ENCODE measurements at places on chromosomes 2 and 18.

DNA sequence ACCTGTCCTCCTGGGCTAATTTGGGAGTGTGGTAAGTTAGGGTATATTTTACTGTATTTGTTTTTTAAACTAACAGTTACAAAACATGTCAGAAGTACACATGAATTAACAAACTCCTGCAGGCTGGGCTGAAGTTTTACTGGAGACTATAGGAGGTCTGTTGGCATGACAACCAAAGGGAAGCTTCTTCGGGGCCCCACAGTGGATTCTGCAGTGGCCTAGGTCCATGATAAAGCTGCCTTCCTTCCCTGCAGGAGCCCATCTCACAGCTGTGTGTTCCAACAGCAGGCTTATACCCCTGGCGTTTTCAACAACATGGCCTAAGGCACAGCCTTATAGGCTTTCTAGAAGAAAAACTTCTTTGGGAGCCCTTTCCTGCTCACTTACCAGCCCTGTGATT is 128.0 kb upstream of the SETBP1 start:
- no peak for DNase-seq

DNA sequence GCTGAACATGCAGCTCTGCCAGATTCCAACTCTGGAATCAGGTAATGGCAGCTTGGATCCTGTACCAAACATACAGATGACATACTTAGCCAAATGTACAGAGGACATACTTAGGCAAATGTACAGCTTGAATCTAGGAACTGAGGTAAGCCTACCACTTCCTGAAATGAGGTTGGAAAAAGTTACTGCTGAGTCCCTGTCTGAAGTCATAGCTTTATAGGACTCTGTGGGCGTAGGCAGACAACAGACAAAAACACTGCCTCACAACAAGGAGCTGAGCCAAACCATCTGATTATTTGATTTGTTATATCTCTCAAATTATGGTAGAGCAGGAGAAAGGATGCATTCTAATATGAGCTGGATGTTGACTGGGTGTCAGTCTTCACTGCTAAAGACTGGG is 290.2 kb upstream of the TCF4 start:
- DNase-seq, result no peak

- no peak for DNase-seq
These were observed 7.6 kb downstream of the PGAP1 start for GRCh38 chr2:196918927-196919326.

- DNase-seq, result peak; percentile 24
These were observed 182.7 kb upstream of the GLI2 start for GRCh38 chr2:120552800-120553481.

DNA sequence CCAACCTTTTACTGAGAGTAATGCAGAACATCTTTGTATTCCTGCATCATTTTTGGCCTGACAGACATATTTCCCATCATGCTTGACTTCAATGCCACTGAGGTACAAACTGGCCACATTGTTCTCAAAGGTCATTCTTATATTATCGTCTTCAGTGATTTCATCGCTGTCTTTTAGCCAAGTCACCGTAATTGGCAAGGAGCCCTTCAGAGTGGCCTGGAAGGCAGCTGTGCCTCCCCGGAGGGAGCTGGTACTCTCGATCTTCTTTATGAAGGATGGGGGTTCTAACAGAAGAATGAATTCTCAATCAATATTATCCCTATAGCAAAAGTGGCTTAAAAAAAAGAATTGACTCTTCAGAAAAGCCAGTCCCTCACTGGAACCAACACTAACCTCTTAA is 75.9 kb downstream of the TTN start:
- no peak for DNase-seq

GRCh38 chr2:128512379-128513115 is 193.9 kb upstream of the HS6ST1 start:
- no peak for DNase-seq

- no peak for DNase-seq
These were observed 84.2 kb upstream of the CD302 start for GRCh38 chr2:159882130-159882745.

- DNase-seq, result no peak
These were observed 127.5 kb upstream of the CYP1B1 start for GRCh38 chr2:38203446-38203810.

GRCh38 chr2:46535360-46535759 is 56.0 kb downstream of the TMEM247 start:
- DNase-seq, result no peak

GRCh38 chr2:47065771-47066380 is 89.2 kb downstream of the STPG4 start:
- no peak for DNase-seq

DNA sequence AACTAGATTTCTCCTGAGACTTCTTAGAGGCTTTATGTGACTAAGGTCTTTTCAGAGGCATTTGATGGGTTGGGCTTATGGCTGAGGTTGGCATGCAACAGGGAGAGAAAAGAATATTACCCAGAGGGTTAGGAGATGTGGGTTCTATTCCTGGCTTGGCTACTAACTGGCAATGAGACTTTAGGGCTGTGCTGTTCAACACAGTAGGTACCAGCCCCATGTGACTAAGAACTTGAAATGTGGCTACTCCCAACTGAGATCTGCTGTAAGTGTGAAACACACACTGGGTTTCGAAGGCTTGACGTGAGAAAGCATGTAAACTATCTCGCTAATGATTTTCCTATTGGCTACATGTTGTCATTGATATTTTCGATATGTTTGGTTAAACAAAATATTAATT is 324.9 kb upstream of the SLC14A2 start:
- DNase-seq, result no peak

DNA sequence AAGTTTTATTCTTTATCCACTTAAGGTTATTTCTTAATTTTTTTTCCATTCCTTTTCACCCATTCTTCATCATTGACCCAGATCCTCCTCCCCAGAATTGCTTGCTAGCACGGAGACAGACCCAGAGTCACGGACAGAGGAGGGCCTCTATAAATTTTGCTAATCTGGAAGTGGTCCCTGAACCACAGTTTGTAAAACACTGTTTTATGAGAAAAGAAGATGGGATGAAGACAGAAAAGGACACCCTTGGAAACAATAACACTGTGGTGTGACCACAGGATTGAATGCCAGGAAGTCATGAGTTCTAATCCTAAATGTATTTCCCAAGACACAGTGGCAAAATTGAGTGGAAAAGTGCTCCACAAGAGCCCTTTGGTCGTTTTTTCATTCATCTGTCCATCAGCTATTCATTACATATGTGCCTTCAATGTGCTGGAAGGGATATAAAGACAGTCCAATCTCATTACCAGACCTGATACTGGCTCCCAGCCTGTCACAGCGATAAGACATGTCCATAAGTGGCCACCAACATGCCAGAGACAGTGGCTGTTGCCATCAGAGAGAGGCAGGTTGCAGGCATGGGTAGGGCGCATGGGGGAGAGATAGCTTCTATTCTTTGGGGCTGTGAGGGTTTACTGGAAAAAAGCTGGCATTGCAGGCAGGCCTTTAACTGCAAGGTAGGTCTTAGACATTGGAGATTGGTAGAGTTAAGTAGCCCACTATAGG is 175.2 kb upstream of the ALPP start:
- no peak for DNase-seq

DNA sequence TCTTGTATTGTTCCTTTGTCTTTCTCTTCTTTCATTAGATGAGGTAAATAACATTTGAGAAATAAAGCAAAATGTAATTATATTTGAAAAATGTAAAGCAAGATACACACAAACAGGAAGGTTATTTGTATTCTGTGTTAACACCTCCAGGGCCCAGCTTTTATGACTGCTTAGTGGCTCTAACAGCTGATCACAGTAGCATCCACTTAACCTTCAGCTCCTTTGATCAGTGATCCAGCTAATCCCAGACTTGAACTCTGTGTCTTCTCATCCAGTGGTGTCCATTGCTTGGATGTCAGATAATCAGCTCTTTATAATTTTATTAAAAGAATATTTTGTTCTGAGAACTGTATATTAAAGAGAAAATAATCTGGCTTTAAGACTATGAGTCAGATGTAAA is 44.5 kb downstream of the PSMD14 start:
- no peak for DNase-seq

DNA sequence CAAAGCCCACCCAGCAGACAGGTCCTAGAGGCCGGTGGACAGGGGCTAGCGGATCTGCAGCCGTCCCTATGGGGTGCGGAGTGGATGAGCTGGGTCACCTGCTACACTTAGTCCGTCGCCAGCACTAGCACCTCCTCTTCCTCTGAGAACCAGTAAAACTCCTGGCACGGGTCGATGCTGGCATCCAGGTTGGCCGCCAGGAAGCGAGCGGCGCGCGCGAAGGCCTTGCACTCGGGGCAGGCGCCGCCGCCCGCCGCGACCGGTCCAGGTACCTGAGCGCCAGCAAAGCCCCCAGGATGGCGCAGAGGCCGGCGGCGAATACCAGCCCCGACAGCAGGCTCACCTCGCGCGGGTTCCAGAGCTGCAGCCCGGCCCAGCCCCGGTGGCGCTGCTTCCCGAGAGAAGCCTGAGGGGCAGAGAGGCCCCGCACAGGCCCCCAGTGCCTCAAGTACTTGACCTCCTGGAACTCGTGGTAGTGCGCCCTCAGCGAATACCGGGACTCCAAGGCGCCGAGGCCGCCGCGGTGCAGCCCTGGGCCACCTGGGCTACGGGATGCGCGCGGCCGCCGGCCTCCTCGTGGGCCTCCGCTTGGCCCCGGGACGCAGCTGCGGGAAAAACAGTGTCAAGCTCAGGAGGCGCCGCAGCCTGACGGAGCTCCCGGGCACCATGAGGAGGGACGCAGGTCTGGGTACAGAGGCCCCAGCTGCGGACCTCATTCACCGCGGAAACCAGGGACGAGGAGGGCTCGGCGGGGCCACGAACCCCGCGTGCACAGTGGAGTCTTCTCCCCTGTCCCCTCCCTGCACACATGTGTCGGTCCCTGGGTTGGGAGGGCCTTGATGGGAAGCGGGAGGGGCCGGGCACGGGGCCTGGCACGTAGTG is 27.5 kb upstream of the ALPP start:
- DNase-seq, result no peak

GRCh38 chr2:69185807-69186206 is 172.8 kb downstream of the ANTXR1 start:
- DNase-seq, result no peak

- no peak for DNase-seq
These were observed 364.0 kb upstream of the MEIS1 start for GRCh38 chr2:66070721-66071602.

GRCh38 chr2:219987830-219988229 is 360.4 kb downstream of the SLC4A3 start:
- peak; percentile 66 for DNase-seq

GRCh38 chr2:102581911-102582310 is 37.4 kb upstream of the SLC9A2 start:
- DNase-seq, result no peak

GRCh38 chr2:79985571-79985970 is 319.0 kb downstream of the LRRTM1 start:
- DNase-seq, result no peak

GRCh38 chr2:172928756-172929155 is 146.9 kb upstream of the MAP3K20 start:
- peak; percentile 30 for DNase-seq

GRCh38 chr18:47595831-47596501 is 334.5 kb downstream of the SMAD2 start:
- DNase-seq, result no peak

GRCh38 chr2:112836695-112837117 is at the start of gene IL1B:
IL1B (minus strand) TSS chr2:112836779; CDS start chr2:112836229, 550 bp downstream.
- DNase-seq, result no peak

DNA sequence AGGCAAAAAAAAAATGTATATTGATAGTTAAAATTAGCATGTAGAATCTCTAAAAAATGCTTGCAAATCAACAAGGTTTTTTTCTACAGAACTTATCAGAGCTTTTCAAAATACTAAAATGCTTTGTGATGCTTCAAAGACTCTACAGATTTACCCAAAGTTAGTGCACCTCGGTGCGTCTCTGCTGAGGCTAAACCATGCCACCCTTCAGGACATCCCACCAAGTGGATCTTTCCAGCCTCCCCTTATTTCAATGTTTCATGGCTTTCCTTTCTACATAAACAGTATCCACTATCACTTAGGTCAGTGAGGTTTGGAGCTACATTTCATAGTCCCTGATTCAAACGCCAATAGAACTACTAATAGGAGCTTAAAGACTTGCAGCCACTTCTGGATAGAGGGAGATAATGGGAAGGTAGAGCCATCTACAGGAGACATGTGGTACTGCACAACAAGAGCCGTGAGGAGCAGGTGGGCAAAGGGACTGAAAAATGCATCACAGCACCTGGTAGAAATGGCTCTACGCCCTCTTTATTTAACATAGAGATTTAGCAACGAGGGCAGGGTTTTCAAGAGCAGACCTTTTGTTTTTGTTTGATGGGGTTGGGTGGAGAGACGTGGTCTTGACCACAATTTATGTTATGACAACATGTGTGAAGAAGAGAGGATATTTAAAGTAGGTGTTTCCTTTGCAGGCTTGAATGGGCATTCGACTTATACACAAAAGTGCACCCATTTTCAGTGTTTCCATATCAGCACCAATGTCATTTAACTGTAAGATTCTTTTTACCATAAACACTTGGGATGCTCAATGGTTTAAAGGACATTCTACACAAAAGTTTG is 56.1 kb upstream of the SLC35G4 start:
- DNase-seq, result peak; percentile 38

- no peak for DNase-seq
These were observed 710 bp downstream of the LMAN2L start for GRCh38 chr2:96739076-96739632.

- DNase-seq, result no peak
These were observed 1024.4 kb upstream of the LRRTM1 start for GRCh38 chr2:81328968-81329367.

- no peak for DNase-seq
These were observed 52.5 kb upstream of the FAM136A start for GRCh38 chr2:70354264-70354949.

DNA sequence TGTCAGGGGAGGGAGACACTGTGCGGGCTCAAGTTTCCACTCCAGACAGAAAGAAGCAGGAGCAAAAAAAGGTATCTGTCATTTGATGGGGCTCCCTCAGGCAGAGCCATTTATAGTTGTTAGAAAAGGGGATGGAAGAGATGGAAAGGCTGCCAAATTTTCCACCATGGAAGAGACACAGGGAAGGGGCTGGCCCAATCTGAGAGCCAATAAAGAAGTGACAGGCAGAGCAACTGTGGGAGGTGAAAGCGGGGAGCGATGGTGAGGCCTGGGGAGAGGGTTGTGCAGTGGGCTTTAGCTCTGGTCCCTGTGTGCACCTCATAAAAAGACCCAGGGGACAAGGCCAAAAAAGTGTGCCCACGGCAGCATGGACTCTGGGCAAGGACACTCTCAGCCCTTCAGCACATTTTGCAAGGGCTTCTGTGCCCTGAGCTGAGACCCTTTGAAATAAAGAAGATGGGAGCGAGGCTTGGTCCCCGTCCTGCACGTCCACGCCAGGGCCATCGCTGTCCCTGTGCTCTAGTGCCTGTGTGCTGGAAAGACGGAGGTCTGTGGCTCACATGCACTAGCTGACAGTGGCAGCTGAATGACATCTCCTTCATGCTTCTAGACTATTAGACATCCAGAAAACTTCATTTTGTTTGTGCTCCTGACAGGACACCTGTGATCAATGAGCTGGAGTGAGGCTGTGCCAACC is 456.7 kb upstream of the HS6ST1 start:
- DNase-seq, result no peak

DNA sequence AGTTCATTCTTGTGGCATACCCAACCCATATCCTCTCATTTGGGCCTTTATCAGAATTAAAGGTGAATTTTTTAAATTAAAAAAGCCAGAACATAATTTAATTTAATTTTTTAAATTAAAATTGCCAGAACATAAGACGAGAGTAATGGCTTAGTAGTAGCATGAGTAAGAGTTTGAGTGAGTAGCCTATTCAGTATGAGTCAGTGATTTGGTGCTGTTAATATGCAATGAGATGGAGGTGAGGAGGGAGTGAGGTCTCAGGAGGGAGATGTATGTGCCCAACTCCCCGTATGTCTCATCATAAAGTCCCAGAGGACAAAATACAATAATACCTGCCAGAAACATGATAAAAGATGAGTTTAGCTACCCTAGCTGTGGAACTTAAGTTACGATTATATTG is 115.3 kb upstream of the THOC1 start:
- no peak for DNase-seq

- DNase-seq, result no peak
These were observed 271.5 kb downstream of the HRH4 start for GRCh38 chr18:24731981-24732380.
